ENCODE measurements at places on chromosomes 7 and 10.

- DNase-seq = no peak
Measured at GRCh38 chr7:40551685-40552576, 417.1 kb downstream of the SUGCT start.

- DNase-seq = no peak
Measured at GRCh38 chr7:128946936-128947830, 9.5 kb downstream of the IRF5 start.

GRCh38 chr10:33352175-33352574, 17.7 kb upstream of the NRP1 start:
- no peak for DNase-seq

- DNase-seq = no peak
Measured at GRCh38 chr10:103850572-103850895, 4.8 kb downstream of the SH3PXD2A start.

DNA sequence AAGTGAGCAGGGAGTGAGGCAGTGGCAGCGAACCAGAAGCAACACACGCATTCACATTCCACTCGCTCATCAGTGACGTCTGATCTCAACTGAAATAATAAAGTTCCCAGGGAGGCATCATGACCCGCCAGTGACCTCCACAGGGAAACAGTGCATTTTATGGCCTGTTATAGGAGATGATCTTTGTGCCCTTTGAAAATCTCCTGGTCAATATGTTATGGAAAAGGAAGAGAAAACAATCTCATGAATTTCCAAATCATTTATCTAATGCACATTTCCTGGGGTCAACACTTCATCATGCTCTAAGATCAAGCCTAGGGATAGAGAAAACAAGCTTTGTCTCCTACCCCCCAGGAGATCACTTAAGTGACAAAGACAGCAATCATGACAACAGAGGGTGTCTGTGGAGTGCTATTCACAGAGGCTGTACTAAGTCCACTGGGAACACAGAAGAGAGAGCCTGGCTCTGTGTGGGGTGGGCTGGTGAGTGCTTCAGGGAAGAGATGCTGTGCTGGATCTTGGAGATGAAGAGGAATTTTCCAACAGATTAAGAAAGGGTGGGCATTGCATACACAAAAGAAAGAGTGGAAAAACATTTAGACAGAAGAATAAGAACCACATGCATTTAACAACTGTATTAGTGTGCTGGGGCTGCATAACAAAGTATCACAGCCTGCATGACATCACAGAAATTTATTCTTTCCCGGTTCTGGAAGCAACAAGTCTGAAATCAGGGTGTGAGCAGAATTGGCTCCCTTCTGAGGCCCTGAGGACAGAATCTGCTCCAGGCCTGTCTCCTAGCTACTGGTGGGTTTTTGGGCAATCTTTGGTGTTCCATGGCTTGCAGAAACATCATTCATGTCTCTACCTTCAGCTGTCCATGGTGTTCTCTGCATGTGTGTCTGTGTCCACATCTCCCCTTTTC, 613.9 kb upstream of the IGFBP3 start:
- no peak for DNase-seq

GRCh38 chr7:93044147-93044810, 73.5 kb downstream of the SAMD9 start:
- DNase-seq = no peak

GRCh38 chr7:38594949-38595348, 36.2 kb downstream of the AMPH start:
- DNase-seq = no peak

GRCh38 chr10:12643279-12643678, 293.9 kb downstream of the CAMK1D start:
- no peak for DNase-seq

DNA sequence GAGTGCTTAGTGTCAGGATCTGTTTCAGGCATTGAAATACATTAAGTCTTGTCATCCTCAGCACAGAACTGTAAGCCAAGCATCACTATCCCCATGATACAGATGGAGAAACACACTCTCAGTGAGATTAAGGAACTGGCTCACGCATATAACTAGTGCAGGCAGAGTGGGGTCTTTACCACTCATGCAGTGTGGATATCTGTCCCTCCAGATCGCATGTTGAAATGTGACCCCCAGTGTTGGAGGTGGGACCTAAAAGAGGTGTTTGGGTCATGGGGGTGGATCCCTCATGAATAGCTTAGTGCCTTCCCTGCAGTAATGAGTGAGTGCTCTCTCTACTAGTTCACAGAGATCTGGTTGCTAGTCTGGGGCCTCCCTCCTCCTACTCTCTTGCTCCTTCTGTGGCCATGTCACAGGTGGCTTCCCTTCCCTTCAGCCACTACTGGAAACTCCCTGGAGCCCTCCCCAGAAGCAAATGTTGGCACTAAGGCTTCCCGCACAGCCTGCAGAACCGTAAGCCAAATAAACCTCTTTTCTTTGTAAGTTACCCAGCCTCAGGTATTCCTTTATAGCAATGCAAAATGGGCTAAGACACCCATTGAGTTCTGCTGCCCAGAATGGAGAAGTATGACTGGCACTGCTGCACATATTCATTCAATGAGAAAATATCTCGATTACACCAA, 31.8 kb upstream of the MSMB start:
- no peak for DNase-seq

- no peak for DNase-seq
Measured at GRCh38 chr7:132877573-132877972, 204.3 kb downstream of the CHCHD3 start.

DNA sequence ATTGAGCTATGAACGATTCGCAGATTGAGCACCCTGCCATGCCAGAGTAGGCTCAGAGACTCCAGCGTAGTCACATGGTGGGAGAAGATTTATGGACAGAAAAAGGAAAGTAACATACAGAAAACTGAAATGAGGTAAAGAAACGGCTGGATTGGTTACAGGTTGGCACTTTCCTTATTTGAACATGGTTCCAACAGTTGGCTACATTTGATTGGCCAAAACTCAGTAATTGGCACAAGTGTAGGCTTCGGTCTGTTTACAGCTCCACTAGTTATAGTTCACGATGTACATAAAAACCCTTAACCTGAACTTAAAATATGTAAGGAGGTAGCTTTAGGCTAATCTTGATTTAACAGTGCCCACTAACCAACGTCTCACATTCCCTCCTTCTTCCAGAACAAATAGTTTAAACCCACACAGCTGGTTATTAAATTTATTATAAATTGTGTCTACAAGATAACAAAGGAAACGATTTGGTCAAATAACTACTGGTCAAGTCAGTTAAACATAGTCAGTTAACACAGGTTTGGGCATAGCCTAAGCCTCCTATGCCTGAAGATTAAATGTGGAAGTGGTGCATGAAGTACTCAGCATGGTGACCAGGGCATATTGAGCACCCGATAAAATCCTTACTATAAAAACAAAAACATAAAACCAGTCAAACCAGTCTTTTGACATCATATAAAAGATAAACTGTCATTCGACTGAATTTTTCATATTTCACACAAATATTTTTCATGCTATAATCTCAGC, 17.9 kb upstream of the MTERF1 start:
- DNase-seq = no peak

GRCh38 chr7:158586499-158587161, 993 bp downstream of the PTPRN2 start:
- no peak for DNase-seq

- DNase-seq = no peak
Measured at GRCh38 chr7:93226310-93226709, at the start of gene HEPACAM2. TSS of gene HEPACAM2 (minus strand) at chr7:93226469.

GRCh38 chr7:91953618-91954017, 13.0 kb downstream of the AKAP9 start:
- no peak for DNase-seq

GRCh38 chr10:122191936-122192541, 79.1 kb upstream of the BTBD16 start:
- DNase-seq = no peak

DNA sequence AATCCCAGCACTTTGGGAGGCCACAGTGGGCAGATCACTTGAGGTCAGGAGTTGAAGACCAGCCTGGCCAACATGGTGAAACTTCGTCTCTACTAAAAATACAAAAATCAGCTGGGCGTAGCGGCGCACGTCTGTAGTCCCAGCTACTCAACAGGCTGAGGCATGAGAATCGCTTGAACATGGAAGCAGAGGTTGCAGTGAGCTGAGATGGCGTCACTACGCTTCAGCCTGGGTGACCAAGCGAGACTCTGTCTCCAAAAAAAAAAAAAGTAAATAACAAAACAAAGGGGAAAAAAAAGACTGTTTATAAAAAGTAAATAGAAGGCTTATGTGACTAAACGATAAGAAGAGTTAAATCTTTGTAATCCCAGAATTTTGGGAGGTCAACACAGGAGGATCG, 15.0 kb upstream of the DNMBP start:
- no peak for DNase-seq

DNA sequence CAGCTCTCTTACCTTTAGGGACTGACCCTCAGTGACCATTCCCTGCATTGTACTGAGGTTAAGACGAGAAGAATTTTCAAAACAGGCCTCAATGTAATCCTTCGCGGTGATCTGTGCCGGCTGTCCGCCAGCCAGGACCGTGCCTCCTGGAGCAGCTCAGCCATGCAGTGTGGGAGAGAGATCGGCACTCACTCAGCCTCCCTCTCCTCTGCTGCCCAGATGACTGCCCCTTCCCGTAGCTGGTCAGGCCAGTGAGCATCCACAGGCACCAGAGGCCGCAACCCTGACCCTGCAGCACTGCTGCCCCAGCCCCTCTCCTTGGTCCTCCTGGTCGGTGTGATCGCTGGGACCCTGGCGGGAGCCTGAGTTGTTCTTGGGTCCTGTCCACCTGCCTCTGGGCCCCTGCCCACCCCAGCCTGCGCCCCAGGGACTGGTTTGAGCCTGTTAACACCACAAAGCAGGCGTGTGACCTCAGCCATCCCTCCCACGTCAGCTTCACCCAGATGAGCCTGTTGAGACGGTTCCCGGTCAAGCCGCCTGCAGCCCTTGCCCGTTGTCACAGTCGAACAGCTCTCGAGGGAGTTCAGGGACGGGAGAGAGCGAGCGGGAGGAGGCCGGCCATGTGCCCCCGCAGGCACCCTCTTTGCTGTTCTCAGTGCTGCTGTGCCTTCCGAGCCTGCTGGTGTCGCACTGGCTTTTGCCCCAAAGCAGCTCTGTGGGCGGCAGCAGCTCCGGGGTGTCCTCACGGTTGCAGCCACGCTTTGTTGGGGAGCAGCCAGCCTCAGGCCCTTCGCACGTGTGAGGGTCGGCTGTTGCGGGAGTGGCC, 37.2 kb downstream of the NKX6-2 start:
- DNase-seq = no peak

- no peak for DNase-seq
Measured at GRCh38 chr10:83045731-83046130, 1093.6 kb upstream of the GHITM start.

DNA sequence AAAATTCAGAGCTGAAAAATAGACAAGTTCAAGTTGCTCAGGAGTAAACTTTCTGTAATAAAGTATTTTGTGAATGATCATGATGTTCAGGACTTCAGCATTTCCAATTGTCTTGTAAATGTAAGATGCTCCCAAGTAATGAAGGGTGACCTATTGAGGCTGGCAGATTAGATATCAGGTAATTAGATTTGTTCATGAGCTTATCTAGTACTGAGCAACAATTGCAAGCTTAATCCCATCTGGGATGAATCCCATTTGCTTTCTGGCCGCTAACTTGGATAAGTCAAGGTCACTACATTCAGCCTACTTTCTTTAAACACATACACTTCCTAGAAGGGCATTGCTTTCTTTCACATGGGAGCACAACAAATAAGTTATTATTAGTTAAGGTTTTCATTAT, 82.4 kb upstream of the ITGB1 start:
- DNase-seq = no peak

DNA sequence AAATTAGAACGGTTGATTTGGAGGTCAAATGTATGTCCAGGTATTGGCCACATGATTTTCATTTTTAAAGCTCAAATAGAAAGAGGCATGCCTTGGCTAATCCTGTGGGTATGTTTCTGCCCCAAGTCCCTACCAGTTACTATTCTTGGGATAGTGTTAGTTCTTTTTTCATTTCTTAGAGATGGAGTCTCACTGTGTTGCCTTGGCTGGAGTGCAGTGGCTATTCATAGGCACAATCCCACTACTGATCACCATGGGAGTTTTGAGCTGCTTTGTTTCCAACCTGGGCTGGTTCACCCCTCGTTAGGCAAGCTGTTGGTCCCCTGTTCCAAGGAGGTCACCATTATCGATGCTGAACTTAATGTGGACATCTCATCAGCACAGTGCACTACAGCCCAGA, 46.3 kb downstream of the NRP1 start:
- DNase-seq = no peak

DNA sequence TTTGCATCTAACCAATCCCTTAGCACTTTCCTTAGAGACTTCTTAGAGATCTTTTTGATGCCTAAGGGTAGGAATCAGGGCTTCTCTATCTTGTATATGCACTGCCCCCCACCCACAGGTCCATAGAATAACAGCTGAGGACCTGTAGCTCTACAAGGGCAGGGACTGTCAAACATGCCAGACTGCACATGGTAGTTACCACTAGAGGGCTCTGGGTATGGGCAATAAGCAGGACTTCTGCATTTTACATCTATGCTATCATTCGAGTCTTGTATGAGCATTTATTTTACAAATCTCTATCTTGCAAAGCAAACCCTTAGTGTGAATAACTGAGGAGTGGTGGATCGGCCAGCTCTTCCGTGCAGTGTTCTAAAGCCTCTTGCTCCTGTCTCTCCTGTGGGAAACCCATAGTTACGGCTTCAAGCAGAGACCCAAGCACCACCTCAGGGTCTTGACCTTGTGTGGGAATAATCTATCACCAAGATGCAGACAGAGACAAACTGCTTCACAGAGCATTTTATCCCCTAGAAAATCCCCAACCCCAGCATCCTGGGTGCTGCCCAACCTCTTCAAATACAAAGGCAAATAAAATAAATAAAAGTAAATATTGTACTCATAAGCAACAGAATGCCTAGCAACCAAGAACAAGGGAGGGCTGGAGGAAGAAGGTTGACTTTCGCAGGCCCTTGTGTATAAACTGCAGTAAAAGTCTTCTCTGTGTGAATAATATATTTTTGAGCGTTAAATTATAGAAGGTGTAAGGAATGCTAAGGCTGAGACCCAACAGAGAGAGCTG, 219.3 kb downstream of the WDR11 start:
- no peak for DNase-seq

GRCh38 chr7:111796671-111797070, 234.4 kb upstream of the IMMP2L start:
- DNase-seq = no peak

DNA sequence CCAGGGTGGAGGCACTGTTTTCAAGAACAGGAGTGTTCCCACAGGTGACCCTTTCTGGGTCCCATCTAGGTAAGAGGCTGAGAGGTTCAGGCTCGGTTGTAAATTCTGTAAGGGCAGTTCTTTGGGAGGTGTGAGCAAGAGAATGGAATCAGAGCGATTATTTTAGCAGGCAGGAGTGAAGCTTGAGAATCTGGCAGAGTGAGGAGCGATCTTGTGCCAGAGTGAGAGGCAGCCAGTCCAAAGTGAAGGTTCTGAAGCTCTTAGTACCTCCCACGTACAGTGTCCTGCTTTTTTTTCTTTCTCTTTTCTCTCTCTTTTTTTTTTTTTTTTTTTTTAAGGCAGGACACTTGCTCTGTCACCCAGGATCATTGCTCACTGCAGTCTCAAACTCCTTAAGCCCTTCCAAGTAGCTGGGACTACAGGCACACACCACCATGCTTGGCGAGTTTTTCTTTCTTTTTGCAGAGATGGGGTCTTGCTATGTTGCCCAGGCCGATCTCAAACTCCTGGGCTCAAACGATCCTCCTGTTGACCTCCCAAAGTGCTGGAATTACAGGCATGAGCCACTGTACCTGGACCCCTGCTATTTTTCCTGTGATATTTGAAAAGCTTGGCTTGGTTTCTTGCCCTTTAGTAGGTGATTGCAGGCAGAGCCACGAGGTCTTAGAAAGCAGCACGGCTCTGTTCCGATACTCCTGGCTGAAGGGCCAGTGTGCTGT, 10.9 kb downstream of the POR start:
- no peak for DNase-seq

- no peak for DNase-seq
Measured at GRCh38 chr7:192701-193480, 520 bp downstream of the FAM20C start.

Data from thoracic aorta (tissue), 2 donors.